Stimulated activated CD8-positive, alpha-beta memory T cell treated with anti-CD3 and anti-CD28 coated beads, Interleukin-7, amount 100 ng/mL, for 24 hours (primary cell): ENCODE measurements at places on chromosomes 13 and 19.

DNA sequence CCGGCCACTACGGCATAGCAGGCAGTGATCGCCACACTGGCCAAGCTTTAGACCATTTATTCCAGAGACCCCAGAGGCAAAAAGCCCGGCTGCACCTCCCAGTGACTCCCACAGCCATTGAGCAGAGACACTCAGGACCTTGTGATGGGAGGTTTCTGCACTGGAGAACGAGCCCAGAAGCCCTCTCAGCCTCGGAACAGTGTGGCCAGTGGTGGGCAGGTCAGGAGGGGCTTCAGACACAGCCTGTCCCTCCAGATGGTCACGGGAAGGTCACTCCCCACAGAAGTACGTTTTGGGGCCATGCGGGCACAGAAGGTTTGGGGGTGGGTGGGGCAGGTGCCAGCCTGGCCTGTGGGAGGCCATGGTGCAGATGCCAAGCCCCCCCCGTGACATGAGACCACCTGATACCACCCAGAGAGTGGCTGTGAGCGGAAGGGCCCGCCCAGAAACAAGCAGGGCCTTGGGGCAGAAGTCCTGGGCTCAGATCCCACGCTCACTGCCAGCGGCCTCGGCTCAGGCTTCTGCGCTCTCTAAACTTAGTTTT, 599 bp upstream of the F10 start:
- no peak for DNase-seq

GRCh38 chr13:20126541-20127261, 34.2 kb downstream of the GJA3 start:
- DNase-seq, result no peak

GRCh38 chr13:20353973-20354372, 121.9 kb upstream of the GJB6 start:
- no peak for DNase-seq

- DNase-seq, result no peak
Measured at GRCh38 chr13:58712191-58712590, 1080.6 kb downstream of the PCDH17 start.

- DNase-seq, result no peak
Measured at GRCh38 chr13:44403461-44404056, 29.9 kb downstream of the SERP2 start.

DNA sequence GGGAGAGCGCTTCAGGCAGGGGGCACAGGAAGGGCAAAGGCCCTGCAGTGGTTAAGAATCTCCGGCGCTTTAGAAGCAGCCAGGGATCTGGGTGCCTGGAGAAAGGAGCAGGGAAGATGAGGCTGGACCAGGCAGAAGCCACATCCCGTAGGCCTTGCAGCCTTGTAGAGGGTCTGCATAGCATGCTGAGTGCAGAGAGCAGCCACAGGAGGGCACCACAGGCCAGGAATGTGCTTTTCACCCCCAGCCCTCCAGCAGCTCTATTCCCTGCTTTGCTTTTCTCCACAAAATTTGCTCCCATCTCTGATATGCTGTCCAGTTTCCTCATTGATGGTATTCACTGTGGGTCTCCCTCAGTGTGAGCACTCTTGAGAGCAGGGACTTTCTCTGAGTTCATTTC, 5.7 kb downstream of the WDR62 start:
- no peak for DNase-seq

DNA sequence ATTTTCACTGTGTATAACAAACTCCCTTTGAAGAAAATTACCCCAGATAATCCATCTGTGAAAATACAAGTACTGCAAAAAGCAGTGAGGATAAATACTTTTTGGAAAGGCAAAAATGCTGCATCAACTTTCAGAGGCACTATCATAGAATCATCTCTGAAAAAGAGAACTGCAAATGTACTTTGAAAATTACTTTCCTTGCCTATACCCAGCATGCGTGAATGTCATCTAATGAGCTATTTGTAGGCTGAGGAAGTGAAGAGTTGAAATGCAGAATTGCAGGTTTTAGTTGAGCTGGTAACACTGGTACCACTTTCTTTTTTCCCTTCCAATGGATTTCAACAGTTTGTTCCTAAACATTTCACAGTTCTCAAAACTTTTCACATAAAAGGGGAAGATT, 196.7 kb downstream of the TBC1D4 start:
- no peak for DNase-seq

DNA sequence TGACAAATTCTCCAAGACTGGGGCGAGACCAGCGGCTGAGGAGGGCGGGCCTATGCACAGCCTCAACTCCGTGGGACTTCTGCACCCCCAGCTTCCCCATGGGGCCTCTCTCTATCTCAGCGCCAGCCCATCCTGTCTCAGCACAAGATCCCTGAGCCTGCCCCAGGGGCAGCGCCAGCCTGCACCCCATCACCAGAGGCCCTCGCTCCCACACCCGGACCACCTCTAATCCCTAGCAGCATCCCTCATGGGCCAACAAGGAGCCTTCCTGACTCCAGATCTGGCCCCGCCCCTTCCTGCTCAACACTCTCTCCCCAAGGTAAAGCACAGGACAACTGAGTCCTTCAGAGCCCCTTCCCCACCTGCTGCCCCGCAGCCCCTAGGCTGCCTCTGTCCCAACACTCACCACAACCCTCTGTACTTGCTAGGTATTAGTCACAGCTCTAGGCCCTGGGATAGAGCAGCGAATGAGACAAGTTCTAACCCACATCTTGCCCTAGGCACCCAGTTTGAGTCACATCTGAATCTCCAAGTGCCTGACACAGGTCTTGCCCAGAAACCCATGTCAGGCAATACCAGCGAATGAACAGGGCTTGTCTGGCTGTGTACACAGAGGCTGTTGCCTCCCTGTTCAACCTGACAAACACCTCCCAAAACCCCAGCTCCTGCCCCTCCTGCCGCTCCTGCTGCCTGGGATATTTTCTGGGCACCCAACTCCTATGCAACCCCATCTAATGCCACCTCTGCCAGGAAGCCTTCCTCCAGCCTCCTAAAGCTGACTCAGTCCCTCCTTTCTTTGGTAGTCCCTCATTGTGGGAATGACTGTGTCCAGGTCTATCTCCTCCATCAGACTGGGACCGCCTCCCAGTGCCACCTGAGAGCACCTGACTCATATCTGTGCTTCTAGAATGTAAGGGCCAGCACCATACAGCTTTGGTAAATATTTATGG, 18.6 kb downstream of the GRIK5 start:
- no peak for DNase-seq

GRCh38 chr13:27592865-27593264, 27.5 kb downstream of the LNX2 start:
- no peak for DNase-seq

- DNase-seq, result no peak
Measured at GRCh38 chr19:57708641-57709361, at the start of gene ZNF154. Gene ZNF154, minus strand, starts transcription at chr19:57709204. Its CDS starts 233 bp downstream, at chr19:57708971.

DNA sequence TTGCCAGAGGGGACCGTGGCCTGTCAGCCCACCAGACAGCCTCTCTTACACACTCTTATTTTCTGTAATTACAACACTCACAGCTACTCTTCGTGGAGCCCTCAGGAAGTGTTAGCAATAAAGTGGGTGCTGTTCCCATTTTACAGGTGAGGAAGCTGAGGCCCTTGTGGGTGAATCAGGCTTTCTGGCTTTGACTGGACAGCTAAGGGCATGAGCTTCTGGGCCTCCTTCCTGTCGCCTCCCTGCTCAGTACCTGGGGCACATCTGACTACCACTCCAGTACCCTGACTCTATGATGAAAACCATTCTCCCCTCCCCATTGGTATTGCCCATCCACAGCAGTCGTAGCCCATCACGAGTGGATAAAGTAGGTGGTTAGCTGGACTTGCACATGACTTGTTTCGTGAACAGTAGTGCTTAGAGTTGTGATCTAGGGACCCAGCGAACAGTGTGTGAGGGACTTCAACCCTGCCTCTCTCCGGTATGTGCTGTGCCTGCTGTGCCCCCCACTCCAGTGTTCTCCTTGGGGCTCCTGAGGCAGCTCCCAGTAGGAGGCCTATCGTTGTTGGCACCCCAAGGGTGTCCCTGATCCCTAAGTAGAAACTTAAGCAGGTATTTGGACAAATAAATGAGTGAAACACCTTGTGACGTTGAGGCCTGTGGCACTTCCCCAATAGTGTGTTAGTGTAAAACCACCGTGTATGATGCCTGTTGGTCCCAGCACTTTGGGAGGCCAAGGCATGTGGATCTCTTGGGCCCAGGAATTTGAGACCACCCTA, 38.6 kb downstream of the GATAD2A start:
- no peak for DNase-seq

DNA sequence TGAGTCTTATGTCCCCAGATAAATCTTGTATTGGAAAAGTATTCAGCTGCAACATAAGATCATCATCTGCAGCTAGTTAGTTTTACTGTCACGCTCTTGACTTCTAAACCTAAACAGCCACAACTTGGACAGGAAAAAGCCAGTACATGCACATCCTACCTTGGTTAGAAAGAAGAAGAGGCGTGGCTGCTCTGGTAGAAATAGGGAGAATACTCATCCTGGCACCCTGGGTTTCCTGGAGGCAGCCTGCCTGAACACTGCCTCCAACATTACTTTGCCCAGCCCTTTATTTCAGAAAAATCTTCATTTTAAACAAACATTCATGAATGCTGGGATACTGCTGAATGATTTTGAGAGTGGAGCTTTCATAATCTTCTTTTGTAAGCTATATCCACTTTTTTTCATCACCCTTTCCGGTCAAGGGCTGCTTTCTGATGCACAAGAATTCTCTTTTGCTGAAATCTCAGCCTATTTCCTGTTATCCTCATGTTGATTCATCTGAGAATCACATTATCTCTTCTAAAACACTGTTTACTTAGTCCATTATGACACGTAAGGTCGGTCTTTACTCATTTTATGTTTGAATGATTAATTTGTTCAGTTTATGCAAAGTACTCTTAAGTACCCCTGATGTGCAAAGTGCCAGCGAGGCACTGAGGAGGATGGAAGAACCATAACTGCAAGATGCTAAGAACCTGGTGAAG, 55.2 kb downstream of the STARD13 start:
- DNase-seq, result no peak

- no peak for DNase-seq
Measured at GRCh38 chr19:11721681-11722080, 17.1 kb downstream of the ZNF823 start.

- no peak for DNase-seq
Measured at GRCh38 chr13:110446575-110446890, 115.0 kb downstream of the RAB20 start.

- peak; percentile 11 for DNase-seq
Measured at GRCh38 chr13:50801087-50801931, 42.2 kb downstream of the DLEU7 start.

DNA sequence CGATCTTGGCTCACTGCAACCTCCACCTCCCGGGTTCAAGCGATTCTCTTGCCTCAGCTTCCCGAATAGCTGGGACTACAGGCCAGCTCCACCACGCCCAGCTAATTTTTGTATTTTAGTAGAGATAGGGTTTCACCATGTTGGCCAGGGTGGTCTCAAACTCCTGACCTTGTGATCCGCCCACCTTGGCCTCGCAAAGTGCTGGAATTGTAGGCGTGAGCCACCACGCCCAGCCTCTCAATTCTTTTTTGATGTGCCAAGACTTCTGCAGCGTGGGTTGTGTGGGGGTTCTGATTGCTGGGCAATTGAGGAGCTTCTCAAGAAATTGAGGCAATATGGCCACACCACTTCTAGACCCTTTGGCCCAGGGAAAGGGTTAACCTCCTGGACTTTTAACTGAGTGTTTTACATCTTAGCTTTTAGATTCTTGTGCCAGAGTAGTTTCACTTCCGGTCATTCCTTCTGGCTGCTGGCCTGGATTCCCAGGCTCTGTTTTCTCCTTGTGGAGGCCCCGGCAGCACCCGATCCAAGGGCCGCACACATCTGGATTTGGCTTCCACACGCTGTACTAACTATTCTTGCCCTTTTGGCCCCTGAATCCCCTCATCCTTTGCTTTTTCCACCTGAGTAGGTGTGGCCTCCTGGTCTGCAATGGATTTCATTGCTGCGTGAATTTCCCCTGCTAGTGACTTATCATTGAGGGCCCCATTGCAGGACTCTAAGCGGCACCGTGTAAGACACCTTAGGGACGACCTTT, 14.7 kb downstream of the SMARCA4 start:
- DNase-seq, result no peak

DNA sequence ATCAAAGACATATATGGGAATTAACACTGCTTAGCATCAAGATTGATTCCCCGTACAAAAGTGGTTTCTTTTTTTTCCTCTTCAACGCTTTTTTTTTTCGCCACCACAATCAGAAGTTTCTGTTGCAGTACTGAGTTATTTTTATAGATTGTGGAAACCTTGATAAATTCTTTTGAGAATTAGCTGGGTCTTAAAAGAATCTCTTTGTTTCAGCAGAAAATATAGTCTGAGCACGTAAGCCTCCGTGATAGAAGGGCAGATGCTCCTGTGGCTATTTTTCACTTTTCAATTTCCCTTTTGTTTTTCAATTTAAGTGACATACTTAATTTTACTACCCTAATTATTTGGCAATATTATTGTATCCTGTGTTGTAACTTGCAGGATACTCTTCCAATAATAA, 531.8 kb downstream of the DCT start:
- no peak for DNase-seq

- no peak for DNase-seq
Measured at GRCh38 chr13:42137856-42138537, 89.5 kb downstream of the DGKH start.
